Astrocyte of the hippocampus (primary cell): ENCODE measurements at places on chromosomes 7 and 10.

DNA sequence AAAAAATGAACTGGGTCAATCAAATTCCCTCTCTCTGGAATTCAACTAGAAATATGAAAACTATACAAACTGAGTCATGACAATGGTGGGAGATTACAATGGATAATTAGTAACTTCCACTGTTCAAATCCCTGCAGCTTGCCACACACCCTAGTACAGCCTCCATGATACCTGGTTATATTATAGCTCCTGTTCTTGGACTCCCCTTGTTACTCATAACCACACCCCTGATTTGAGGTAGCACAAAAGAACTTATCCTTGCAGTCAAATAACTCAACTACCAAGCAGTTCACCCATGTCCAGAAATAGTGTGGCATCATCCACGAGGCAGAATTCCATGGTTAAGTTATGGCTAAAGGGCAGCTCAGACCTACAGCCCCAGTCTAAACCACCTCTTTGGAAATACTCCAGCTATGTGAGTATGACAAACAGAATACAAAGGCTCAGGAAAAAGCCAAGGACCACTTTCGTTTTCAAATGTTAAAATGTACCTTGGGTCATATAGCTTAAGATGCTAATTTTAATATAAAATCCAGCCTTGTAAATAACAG is 164.7 kb downstream of the CPEB3 start:
- DNase-seq, result peak; percentile 81

DNA sequence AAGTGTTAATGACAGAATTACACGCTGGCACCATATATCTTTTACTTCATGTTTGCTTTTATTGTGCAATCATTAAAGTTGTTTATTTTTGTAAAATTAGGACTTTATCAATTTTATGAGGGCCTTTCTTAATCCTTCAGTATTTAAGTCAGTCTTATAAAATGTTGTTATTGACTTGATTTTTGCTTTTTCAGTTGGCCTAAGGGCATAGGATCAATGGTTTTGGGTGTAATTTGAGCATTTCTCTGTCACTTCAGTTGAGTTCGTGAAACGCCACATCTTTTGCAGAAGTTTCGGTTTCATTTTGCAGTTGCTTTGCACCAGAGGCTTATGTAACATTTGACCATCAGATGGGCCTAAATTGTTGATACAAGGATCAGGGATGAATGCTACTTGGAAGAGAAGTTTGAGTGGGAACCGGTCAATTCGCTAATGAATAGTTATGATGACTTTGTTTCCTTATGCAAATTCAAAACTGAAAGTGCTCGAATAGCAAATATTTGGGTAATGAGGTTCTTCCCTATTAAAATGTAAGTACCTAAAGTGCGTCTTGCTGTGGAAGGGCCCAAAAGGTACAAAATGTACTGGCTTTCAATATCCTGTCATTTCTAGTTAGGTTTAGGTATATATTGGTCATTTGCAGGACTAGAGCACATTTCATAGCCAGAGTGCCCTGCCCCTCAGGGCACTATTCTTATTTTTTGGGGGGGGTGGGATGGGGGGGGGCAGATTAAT is 340.9 kb downstream of the LRMDA start:
- DNase-seq, result no peak

GRCh38 chr7:23277359-23277989 is 21.7 kb upstream of the MALSU1 start:
- DNase-seq, result peak; percentile 87

- peak; percentile 87 for DNase-seq
Measured at GRCh38 chr7:135672560-135673359, 10.4 kb downstream of the STMP1 start.

DNA sequence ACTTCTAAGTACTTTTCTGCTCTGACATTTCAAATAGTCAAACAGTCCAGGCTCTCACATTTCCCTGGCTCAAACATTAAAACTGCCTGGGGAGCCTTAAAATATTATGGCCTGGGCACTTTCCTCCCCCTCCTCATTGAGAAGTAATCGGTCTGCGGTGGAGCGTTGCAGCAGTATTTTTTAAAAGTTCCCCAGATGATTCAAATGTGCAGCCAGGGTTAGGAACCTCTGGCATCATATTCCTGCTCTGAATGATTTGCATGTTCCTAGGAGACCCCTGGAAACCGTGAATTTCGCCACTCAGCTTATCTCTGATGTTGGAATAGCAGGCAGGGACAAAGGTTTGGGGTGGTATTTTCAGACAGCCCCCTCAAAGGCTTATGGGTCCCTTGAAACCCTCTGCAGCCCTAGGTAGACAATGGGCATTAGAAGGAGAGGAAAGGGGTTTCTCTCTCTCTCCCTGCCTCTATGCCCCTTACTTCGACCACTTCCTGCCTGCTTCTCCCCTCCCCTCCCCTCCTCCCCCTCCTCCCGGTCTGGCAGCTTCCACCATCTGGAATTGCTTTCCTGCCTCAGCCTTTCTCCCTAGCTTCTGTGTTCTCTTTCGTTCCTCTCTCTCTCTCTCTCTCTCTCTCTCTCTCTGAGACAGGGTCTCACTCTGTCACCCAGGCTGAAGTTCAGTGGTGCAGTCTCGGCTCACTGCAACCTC is 622.2 kb downstream of the GALNT17 start:
- no peak for DNase-seq

- DNase-seq, result no peak
Measured at GRCh38 chr7:117567781-117568180, 88.0 kb downstream of the CFTR start.

DNA sequence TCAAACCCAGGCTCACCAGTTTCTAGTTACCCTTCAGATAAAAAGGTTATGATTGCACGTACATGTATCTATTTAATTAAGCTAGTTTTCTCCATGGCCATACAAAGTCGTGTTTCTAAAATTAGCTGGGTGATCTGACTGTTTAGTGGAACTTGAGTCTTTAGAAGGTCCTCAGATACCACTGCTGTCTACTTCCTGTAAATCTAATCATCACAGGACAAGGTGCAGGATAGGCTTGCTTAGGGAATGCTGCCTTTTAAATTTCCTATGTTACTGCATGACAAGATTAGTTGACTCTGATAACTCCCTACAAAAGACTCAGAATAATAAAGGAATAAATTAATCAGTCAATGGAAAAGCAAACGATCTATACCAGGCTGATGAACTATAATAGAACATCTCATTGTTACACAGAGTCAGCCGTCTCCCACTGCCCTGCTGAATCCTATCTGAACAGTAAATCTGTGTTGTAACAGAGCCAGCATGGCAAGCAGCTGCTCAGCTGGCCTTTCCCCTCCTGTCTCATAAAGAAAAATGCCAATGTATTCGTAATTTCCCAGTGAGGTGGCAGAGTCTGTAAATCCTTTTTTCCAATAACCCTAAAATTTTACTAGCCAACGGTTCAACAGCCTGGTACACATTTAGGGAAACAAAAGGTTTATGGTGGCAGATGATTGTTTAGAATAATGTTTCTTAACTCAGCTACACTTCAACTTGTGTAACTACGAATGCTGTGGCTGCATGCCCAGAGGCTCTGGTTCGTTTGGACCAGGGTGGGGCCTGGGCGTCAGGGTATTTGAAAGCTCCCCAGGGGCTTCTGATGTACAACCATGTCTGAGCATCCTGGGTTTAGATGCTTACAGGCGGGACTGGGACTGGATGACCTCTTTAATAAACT is 318.0 kb downstream of the PAXIP1 start:
- no peak for DNase-seq

GRCh38 chr10:27659786-27660185 is 85.8 kb downstream of the MKX start:
- DNase-seq, result peak; percentile 12

DNA sequence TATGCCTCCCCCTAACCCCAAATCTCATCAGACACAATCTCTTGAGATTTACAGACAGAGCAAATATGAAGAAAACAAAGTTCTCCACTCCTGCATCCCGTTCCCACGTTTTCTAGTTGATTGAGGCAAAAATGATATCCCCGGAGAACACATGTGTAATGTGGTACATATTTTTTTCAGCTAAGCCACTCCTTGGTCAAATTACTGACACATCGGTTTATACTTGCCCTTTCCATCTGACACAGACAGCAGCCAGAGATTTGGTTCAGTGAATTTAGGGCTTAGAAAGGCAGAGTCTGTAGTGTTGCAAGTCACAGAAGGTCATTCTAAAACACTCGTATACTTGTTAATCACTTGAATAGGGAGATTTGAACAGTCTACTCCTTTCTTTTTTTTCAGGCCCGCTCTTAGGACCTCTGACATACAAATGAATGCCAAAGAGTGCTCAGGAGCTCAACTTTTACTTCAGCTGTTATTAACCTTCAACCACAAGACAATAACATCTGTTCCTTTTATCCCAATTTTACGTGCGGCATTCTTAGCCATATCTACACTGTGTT is 1.8 kb upstream of the DDX50 start:
- no peak for DNase-seq

GRCh38 chr7:21086688-21087087 is 300.0 kb upstream of the SP8 start:
- DNase-seq, result peak; percentile 82

GRCh38 chr7:142000244-142000643 is 4.6 kb downstream of the MGAM start:
- no peak for DNase-seq

DNA sequence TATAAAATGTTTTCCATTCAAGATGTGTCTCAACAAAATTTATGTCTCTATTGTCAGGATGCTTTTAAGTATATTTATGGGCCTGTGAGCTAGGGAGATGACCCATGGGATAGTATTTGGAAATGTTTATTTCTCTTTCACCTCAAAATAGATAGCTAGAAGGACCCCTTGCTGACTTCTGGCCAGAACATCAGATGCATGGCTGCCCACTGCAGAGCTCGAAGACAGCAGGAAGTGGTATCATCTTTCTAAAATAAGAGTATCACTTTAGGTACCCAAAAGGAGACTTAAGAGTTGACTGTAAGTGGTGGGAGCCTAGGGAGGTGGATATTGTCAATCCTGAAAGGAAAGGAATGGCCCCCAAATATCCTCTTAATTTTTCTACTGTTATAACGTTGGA is 264.4 kb downstream of the NEBL start:
- DNase-seq, result no peak
